ELF-1 (cell line): ENCODE measurements at places on chromosomes 4 and X.

GRCh38 chr4:121272526-121272925 is 108.3 kb downstream of the QRFPR start:
- DNase-seq = peak; percentile 22

GRCh38 chr4:167088115-167088514 is 146.2 kb downstream of the SPOCK3 start:
- DNase-seq = no peak

- no peak for DNase-seq
Measured at GRCh38 chrX:150240643-150240970, 122.5 kb upstream of the MAMLD1 start.

- DNase-seq = no peak
Measured at GRCh38 chr4:140255467-140255866, 101.5 kb upstream of the MAML3 start.

DNA sequence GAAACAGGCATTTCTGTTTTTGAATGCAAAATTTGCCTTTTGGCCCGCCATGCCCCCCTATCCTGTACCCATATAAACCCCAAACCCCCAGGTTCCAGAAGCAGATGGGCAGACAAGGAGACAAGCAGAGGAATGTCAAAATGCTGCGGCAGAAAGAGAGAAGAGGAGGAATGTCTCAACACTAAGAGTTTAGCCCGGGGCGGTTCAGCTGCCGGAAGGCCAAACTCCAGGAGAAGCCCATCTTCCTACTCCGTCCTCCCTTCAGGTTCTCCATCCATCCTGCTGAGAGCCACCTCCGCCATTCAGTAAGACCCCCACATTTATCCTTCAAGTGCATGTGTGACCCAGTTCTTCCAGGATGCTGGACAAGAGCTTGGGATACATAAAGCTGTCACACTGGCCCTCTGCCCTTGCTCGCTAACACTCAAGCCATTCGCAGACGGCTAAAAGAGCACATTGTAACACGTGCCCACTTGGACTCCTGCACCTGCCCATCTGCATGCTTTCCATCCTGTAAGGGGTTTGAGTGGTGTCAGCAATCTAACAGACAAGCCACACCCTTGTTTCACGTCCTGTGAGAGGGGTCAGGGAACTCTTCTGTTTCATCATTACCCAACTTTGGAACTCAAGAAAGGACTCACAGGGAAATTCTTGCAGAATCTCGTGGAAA is 31.3 kb downstream of the TLR10 start:
- peak; percentile 58 for DNase-seq

GRCh38 chr4:102061133-102061532 is 270.6 kb downstream of the BANK1 start:
- no peak for DNase-seq

DNA sequence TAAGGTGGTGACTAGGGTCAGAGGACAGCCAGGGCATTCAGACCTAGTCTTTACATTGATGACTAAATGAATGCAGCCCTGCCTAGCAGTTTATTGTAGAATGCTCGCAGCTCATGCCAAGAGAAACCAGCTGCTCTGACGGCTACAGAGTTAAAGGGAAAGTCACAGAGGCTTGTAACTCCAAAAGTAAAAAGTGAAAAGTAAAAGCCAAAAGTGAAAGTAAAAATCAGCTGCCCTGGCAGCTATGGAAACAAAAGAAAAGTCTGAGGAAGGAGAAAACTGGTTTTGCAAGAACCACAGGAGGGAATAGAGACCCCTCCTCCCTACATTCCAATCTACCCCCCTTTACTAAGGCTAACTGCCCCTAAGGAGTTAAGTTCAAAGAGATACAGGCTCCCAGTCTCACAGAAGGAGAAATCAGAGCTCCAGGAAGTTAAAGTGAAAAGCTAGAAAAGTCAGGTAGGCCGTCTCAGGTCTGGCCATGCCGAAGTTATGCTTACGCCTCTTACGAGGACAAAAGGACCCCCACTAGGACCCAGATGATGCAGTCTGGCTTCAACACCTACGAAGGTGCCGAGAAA is 6.0 kb downstream of the GAGE10 start:
- DNase-seq = peak; percentile 89

DNA sequence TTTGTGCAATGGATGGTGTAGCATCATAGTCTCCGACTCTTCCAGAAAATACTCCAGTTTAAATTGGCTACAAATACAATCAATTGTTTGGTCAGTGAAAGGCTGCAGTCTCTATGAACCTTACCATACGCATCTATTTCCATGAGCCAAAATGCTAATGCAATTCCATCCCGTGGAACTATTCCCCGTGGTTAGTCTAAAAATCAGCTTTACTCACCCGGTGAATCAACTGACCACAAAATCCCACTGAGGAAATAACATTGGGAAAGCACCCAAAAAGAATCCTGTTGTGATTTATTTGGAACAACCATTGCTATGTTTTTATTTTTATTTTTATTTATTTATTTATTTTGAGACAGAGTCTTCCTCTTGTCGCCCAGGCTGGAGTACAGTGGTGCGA is 87.1 kb downstream of the DHX15 start:
- DNase-seq = no peak
